Neural cell (in vitro differentiated cells): ENCODE measurements at places on chromosomes 4 and X. TPM values are rescaled to one million over a fixed set of nuclear protein-coding genes. Genes with fewer than 3 reads are reported as not detected.

USP27X gene
- polyA plus RNA-seq, result 8.0 and 10.3 TPM in 2 replicates

BEX5 gene
- polyA plus RNA-seq, result 9.2 and 17.8 TPM in 2 replicates

GAGE12J gene
- polyA plus RNA-seq, result not detected in 2 replicates

HSFX1 gene
- 0.57 and 1.3 TPM in 2 replicates for polyA plus RNA-seq

ARX gene
- polyA plus RNA-seq, result 39.2 and 42.8 TPM in 2 replicates

PAGE4 gene
- polyA plus RNA-seq, result not detected in 2 replicates

TCEAL6 gene
- not detected in 2 replicates for polyA plus RNA-seq

FMR1NB gene
- polyA plus RNA-seq, result not detected in 2 replicates

PRDM5 gene
- 1.6 and 3.8 TPM in 2 replicates for polyA plus RNA-seq

MAGEA9B gene
- not detected in 2 replicates for polyA plus RNA-seq

EOLA2 gene
- polyA plus RNA-seq, result 21.7 and 26.7 TPM in 2 replicates

CACNA1F gene
- polyA plus RNA-seq, result not detected in 2 replicates

GLOD5 gene
- not detected in 2 replicates for polyA plus RNA-seq

LRAT gene
- polyA plus RNA-seq, result 0.16 and 0.19 TPM in 2 replicates

TBC1D8B gene
- polyA plus RNA-seq, result 0.14 and 2.1 TPM in 2 replicates

TAF7L gene
- 0.59 and 1.1 TPM in 2 replicates for polyA plus RNA-seq

NAP1L2 gene
- 54.4 and 62.9 TPM in 2 replicates for polyA plus RNA-seq

SLC26A1 gene
- 0.12 and 1.1 TPM in 2 replicates for polyA plus RNA-seq

ANK2 gene
- 52.0 and 54.8 TPM in 2 replicates for polyA plus RNA-seq

TMEM192 gene
- 8.0 and 10.5 TPM in 2 replicates for polyA plus RNA-seq

CLDN22 gene
- not detected in 2 replicates for polyA plus RNA-seq

SLC25A14 gene
- polyA plus RNA-seq, result 127 and 150 TPM in 2 replicates

MAGEB17 gene
- 0.17 TPM in 1 of 2 replicates, not detected in the other for polyA plus RNA-seq
